ENCODE measurements at places on chromosomes 12 and 14.
A peak's percentile ranks its signal among the peaks of the same experiment; 100 is the strongest.

GRCh38 chr12:92294676-92295440 is 149.2 kb upstream of the BTG1 start:
- DNase-seq, result no peak

DNA sequence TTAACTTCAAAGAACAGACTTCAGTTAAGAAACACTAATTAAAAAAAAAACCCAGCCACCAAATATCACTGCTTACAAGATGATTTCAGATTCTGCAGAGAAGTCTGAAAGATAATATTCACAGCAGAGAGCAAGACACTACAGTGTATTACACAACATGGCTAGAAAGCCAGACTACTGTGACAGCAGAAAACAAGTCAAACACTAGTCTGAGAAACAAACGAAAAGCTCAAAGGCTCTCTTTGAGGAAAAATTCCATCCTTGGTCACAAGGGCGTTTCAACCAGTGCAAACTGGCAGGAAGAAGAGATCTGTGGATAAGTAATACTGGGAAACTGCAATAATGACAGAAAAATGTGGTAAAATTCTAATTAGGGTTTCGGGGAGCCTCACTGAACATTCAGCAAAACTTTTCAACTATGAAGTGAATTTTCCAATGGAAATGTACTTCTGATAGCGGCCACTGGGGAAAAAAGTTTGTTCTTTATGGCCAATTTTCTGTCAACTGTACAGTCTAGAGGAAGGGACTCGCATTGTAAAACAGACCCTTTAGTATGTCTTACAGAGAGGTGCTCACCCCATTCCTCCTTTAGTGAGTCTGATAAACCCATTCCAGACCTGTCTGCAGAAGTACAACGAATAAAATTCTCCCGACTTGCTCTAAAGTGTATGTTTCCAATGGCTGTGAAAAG is 50.4 kb downstream of the ACADS start:
- DNase-seq, result no peak

GRCh38 chr14:32545095-32545494 is 216.0 kb downstream of the AKAP6 start:
- no peak for DNase-seq

DNA sequence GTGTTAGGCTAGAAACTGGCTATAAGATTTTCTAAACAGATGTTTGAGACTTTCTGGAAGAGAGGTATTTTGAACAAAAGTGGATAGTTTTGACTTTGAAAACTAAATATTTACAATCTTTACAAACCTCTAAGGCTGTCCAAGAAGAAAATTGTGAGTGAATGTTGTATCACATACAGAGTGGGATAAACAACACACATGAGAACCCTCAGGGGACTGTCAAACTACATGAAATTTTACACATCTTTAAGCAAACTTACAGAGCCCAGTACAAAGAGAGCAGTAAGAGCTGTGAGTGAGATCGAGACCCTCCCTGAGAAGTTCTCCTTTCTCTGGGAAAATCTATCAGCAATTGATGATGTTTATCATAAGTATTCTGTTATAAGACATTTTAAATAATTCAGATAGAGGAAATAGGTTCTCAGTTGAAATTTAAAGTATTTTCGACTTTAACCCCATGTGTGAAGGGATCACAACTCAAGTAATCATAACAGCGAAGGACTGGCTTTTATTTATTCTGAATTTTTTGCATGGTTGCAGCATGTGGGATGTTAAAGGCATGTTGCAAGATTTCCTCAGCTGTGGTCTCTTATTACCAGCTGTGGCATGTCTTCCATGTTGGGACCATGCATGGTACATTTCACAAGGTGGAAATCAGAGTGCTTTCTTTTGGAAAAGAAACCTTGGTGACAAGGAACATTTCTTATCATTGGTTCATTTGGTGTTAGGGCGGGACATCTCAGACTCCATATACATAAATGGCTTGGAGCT is 264.0 kb upstream of the PRICKLE1 start:
- no peak for DNase-seq

DNA sequence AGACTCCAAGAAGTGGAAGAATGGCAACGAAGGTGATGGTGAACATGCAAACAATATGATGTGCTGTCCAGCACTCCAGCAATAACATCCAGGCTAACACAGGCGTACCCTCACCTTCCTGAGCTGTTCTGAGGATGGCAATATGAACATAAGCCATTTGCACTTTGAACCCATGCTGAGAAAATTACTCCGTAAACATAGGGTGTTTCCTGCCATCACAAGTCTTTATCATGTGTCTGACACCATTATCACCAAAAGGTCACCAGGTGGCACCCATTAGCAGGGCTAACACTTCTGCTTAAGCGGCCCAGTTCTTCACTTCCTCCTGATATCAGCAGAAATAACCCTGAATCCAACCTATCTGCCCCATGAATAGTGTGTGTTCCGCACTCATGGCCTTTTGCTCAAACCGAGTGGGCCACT is 482.8 kb downstream of the MED13L start:
- no peak for DNase-seq

DNA sequence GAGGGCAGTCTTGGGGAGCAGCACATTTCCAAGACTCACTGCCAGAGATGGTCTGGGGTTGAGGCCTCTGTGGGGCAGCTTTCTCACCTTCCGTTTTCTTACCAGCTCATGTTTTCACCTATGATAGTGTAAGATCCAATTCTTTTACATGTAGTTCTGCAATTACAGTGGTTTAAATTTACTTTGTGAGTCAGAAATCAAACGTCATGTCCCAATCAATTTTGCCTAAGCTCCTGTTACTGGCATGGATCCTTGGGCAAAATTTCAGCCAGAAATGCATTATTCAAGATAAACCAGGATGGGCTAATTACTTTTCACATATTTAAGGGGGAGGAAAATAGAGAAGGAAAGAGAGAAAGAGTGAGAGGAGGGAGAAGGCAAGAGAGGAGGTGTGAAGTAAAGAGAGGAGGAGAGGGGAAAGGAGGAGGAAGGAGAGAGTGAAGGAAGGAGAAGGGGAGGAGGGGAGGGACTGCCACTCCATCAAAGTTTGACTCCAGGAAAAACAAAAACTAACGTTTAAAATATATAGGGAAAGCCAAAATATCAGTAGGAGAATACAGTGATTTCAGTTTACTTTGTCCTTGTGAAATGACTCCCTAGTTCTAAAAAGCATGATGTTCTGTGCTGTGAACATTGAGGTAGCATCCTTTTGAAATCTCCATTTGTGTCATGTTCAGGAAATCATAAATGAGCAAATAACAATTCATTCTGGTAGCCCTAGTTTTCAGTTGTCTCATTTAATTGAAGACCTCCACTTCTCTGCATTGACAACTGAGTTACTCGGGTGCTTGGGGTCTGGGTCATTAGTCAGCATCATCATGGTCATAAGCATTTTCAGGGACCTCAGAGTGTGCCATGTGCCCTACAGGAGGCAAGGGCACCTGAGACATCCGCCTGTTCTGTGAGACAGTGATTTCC is 3.0 kb downstream of the BMAL2 start:
- DNase-seq, result no peak

GRCh38 chr14:78974691-78975090 is 804.5 kb downstream of the NRXN3 start:
- peak; percentile 85 for DNase-seq

DNA sequence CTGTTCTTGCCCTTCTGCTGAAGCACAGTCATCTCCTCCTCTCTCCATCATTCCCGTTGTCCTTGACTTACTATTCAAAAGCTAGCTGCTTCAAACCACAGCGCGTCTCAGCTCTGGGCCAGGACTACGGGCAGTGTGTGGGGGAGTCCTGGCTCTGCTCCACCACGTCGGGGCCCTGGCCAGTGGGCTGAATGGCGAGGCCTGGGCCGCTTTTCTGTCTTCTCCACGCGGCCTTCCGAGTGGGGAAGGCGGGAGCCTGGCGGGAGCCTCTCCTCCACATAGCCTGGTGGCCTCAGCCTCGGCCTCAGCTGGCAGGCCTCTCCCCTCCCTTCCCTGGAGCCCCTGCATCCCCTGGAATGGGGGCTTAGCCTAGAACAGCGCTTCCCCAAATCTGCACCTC is 16.5 kb downstream of the ANKRD9 start:
- no peak for DNase-seq

DNA sequence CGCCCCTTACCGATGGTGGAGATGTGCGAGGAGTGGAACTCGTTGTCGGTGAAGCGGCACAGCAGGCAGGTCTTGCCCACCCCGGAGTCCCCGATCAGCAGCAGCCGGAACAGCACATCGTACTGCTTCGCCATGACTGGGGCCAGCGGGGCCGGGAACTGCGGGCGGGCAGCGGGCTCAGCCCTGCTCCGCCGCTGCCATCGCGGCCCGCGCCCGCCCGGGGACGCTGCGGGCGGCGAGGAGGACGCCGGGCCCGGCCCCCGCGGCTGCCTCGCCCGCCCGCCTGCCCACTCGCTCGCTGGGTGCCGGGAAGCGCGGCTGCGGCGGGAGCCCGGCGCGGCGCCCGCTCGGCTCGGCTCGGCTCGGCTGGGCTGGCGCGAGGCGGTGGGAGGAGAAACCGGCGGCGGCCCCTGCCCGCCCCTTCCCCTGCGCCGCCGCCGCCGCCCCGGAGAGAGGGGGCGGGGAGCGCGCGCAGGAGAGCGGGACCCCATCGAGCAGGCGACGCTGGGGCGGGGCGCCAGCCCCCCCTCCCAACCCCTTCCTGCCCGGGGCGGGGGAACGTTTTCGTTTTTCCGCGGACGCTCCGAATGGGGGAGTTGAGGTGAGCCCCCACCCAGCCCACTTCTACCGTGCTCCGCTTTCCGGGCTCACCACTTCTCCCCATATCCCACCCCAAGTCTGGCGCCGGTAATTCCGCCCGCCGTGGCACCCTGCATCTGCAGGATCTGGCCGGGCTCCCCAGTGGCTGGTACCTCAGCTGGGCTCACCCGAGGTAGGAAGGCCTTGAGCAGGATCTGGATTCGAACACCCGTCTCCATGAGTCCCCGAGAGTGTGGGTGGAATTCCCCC is at the start of gene RAB15:
Gene RAB15, minus strand, starts transcription at position 394 of the 849 bp plus-strand sequence. Its CDS starts 260 bp downstream, at position 134.
- no peak for DNase-seq

DNA sequence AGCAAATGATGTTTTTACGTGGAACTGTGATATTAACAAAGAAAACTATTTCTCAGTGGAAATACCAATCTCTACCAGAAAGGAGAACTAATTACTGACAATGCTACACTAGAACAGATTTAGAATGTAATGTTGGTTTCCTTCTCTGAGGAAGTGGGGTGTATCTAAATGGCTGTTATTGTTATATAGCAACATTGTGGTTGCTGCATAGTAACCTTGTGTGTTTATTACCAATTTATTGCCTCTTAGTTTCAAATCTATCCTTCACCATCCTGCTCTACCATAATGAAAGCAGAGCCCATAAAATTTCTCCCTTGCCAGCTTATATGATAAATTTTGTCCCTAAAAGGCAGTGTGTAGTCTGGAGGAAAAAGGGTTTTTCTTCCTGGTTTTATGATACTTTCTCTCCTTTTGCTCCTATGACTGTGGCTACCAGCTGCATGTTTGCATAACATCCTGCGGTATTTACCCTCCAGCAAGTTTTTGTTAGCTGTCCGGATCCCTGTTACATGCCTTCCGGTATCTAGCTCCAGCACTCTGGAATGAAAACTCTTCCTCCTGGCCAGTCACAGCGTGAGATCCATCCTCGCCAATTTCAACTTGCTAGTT is 5.7 kb upstream of the KLRK1 start:
- peak; percentile 87 for DNase-seq

DNA sequence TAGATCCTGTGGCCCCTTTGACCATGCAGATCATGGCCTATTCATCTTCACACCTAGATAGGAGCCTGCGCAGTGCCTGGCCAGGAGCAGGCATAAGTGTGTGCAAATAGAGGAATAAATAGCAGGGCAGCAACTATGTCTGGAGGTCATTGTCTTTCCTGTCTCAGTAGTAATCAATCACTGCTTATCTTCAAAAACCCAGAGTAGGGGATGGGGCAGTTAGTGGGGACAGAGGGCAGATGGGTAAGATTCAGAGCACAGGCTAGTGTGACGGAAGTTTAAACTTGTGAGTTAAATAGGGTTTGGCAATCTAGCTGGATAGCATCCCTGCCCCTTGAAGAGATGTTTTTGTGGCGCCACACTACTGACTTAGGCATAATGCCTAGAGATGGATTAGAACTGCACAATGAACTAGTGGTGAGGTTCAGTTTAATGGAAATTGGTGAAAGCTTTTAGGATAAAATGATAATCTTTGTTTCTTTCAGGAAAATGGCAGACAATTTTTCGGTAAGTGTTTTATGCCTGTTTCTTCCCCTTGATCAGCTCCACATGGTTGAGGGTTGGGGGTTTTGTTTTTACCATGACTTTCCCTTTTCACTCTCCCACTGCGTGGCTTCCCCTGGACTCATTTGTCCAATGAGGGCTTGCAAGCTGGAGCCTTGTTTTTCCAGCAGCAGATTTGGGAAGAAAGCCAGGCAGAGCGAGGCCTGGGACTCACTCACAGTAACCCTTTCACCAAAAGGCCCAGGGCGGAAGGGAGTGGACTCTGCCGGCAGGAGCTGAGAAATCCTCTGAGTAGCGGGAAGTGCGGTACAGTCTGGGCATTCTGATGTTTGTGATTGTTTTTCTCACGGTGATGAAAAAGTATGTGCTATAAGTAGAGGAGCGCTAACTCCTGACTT is 8.1 kb downstream of the LGALS3 start:
- DNase-seq, result no peak

DNA sequence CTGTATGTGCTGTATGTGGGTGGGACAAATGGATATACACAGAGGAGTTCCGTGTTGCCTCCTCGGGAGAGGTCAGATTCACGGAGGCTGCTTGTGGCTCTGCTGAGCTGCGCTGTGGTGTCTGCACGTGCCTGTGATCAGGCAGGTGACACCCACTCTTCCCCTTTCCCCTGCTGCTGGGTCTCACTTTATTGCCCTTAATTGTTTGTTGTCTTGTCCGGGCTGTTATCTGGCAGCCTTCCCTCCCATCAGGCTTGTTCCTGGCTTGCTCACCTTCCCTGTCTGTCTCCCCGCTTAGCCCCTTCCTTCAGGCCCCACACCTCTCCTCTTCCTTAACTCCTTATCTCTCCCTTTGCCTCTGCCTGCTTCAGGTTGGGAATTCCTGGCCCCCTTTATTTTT is 13.5 kb downstream of the WNT5B start:
- no peak for DNase-seq

Measured in foreskin keratinocyte (primary cell).